ENCODE measurements at places on chromosomes 3 and 15.
A peak's percentile ranks its signal among the peaks of the same experiment; 100 is the strongest.

DNA sequence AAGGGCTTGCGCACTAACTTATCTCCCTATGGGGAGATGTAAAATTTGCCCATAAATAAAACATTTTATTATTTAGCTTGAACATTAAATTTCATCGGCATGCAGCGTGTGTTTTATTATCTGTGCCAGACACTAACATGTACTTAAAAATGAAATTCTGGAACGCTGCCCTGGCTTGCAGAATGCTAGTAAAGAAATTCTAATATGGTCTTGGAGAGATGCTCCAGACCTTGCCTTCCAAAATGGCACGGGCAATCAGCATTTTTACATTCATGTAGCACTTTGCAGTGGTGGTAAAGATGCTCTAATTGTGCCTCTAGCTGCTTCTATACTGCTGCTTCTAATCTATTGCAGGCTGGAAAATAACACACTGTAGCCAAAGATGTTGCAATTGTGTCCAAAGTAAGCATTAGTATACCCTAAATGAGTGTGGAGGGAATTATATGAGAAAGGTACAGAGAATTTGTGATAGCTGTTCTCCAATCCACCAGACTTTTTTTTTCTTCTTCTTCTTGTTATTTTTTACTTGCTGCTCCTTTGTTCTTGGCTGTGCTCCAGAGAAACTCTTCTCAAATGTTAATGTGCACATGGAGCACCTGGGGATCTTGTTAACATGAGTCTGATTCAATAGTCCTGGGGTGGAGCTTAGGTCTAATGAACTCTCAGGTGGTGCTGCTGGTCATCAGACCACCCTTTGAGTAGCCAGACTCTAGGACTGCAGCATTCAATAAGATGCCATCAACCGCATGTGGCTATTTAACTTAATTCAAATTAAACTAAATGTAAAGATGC is 47.3 kb downstream of the CRABP1 start:
- no peak for DNase-seq

- DNase-seq, result no peak
These were observed 39.1 kb downstream of the ABTB1 start for GRCh38 chr3:127711896-127712295.

DNA sequence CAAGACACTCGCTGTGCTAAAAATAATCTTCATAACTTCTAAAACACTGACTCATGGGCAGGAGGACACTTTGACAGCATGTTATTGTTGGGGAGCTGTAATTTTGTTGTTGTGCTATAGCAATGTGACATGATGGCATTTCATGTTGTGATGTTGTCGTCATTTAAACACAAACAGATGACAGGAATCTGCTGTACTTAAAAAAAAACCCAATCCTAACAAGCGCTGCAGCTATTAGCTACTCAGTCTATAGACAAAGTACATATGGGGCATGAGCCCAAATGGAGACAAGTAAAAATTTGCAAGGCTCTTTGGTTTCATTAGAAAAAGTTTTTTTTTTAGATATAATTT is 828 bp upstream of the ATOSA start:
- no peak for DNase-seq

DNA sequence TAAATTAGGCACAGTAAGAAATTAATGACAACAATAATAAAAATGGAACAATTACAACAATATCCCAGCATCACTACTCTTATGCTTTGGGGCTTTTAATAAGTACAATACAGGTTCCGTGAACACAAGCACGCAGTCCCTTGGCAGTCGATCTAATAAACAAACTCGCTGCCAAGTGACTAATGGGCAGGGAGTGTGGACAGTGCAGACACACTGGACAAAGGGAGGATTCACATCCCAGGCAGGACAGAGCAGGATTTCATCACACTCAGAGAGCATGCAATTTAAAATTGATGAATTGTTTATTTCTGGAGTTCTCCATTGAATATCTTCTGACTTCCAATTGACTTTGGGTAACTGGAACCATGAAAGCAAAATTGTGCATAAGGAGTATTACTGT is 524.1 kb upstream of the CFAP20DC start:
- DNase-seq, result peak; percentile 31

DNA sequence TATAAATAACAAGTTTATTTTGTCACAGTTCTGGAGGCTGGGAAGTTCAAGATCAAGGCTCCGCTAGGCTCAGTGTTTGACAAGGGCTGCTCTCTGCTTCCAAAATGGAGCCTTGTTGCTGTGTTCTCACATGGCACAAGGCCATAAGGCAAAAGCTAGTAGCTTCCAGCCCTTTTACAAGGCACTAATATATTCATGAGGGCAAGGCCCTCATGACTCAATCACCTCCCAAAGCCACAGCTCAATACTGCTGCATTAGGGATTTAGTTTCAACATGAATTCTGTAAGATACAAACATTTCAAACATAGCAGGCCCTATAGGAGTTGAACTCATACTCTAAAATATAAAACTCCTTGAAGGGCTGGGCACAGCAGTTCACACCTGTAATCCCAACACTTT is 30.2 kb downstream of the ZBTB11 start:
- no peak for DNase-seq

GRCh38 chr3:41900265-41900664 is 61.6 kb downstream of the ULK4 start:
- no peak for DNase-seq

DNA sequence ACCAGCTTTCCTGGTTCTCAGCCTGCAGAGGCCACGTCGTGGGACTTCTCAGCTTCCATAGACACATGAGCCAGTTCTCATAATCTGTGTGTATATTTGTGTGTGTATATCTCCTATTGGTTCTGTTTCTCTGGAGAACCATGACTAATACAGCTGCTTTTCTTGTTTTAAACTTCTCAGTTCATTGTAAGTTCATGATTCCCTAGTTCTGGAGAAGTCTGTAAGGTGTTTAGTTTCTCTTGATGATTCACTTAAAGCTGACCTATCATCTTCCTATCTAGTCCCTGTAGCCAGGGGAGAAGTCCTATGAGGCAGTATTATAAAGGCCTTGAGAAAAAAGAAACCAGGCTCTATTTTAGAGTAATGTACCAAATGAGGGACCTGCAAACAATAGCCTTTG is 147.7 kb downstream of the RYR3 start:
- no peak for DNase-seq

- DNase-seq, result no peak
These were observed 4.3 kb downstream of the TMOD3 start for GRCh38 chr15:51833772-51834171.

DNA sequence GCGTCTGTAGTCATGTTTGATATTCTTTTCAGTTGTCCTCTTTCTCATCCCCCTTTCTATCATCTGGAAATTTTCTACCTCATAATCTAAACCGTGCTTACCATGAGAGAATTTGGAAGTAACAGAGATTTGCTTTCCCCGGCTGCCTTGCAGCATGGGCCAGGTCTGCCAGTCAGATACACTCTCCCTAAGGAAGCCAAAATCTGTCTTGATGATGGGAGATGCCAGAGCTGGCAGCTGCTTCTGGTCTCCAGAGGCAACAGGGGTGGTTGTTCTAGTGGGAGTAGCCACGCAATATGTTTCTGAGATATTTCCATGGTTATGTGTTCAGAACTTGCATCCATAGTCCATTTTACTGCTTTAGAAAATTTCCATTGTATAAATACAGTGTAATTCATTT is 218.9 kb upstream of the RORA start:
- DNase-seq, result no peak

DNA sequence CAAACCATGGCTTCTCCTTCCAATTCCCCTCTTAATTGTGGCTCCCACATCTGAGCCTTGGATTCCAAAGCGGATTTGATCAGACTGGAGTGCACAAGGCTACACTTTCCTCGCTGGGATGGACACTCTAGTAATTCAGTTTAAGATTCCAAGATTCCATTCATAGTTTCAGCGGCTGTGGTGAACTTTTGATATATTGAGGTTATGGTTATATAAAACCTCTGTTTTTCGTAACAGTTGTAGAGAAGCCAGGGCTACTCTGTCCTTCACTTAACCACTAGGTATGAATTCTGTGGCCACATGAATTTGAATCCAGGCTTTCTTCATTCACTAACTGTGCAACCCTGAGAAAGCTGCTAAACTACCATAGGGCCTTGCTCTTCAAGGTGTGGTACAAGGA is 67.9 kb upstream of the KY start:
- DNase-seq, result no peak

DNA sequence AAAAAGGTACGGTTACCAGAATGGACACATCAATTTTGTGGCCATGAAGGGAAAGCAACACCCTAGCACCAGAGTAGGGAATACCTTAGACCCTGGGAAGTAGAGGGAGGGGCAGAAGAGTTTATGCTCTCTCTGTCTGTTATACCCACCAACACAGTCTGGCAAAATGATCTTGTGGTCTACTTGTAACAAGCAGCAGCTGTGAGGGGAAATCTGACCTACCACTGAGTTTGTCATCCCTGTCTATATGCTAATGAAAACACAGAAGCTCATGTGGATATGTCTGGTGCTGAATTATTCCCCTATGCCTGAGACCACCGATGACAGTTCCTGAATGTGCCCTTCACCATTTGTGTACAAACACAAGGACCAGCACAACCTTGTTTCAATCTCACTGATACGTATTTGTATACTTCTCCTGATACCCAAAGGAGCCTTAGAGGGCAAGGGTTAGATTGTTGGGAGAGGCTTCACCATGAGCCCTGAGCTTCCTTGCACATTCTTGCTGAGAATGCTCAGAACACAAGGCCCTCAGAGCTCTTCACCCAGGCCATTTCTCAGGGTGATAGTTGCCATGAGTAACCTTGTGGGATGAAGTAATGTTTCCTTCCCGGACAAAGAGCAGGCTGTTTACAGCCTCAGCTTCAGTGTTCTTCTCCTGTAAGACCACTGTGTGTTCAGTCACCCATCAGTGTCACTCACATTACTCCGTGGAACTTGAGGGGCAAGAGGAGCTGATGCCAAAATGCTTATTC is 24.7 kb upstream of the ZNF639 start:
- no peak for DNase-seq

DNA sequence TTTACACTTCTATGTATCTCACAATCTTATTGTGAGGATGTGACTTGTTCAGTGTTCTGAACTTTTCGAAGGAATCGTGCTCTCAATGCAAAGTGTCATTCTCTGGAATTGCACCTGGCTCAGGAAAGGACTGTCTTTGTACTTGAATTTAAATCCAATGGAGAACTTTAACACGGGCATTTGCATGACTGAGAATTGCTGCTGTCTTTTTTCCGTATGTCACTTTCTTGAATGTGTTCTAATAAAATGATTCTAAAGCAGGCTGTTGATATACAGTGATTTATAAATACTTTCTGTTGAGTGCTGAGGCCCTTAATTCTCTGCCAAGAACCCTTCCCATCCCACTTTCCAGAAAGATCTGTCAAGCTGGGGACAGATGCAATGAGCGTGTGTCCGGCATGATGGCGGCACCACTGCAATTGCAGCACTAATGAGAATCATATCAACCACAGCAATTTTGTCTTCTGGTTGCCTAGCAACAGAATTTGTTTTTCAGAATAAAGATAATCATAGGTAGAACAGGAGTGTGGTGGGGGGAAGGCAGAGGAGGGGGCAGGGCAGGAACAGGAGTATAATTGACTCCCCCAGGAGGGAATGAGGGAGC is 210.6 kb upstream of the UMPS start:
- DNase-seq, result no peak

DNA sequence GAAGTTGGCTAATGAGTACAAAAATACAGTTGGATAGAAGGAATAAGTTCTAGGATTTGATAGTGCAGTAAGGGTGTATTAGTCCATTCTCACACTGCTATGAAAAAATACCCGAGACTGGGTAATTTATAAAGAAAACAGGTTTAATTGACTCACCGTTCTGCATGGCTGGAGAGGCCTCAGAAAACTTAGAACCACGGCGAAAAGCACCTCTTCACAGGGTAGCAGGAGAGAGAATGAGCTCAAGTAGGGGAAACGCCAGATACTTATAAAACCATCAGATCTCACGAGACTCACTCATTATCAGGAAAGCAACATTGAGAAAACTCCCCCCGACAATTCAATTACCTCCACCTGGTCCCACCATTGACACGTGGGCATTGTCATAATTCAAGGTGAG is 483.3 kb downstream of the TUSC7 start:
- no peak for DNase-seq

DNA sequence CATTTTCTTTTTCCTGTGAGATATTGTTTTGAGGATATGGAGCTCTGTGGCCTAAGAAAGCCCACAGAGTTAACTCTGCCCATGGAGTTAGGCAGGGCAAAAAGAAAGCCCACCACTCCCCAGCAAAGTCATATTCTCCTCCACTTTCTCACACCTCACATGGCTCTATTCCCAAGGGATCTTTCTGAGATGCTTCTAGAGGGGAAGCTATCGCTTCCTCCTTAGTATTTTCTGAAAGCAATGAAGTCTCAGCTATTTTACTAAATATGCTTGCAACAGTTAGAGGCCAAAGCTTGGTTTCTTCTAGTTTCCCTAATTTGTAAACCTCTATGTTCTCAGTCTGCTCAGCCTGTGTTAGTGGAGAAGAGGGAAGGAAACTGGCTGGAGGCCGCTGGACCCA is 80.3 kb upstream of the EOMES start:
- no peak for DNase-seq

GRCh38 chr3:57896691-57897090 is 111.5 kb upstream of the FLNB start:
- DNase-seq, result no peak

DNA sequence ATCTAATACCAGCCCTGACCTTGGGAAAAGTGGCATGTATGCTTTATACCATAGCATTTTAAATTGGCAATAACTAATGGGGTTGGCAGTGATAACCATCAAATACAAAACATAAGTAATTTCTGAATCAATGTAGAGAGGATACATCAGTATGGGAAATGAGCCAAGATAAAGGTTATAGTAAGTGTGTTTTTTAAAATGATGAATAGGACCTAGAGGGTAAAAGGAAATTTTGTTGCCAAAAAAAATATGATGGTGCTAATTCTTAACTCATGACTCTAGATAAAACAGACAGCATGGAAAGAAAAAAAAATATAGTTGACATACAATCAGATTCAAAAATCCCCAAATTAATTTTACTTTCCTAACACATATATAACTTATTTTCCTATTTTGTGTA is 75.4 kb upstream of the ROBO1 start:
- no peak for DNase-seq

GRCh38 chr3:32373844-32374243 is 17.8 kb upstream of the CMTM7 start:
- no peak for DNase-seq

GRCh38 chr3:196503196-196504076 is at the start of gene RNF168:
Gene RNF168, minus strand, starts transcription at chr3:196503768. Its CDS starts 595 bp downstream, at chr3:196503173.
- peak; percentile 93 for DNase-seq

- DNase-seq, result peak; percentile 72
These were observed 640 bp downstream of the MB21D2 start for GRCh38 chr3:192917028-192917403.

DNA sequence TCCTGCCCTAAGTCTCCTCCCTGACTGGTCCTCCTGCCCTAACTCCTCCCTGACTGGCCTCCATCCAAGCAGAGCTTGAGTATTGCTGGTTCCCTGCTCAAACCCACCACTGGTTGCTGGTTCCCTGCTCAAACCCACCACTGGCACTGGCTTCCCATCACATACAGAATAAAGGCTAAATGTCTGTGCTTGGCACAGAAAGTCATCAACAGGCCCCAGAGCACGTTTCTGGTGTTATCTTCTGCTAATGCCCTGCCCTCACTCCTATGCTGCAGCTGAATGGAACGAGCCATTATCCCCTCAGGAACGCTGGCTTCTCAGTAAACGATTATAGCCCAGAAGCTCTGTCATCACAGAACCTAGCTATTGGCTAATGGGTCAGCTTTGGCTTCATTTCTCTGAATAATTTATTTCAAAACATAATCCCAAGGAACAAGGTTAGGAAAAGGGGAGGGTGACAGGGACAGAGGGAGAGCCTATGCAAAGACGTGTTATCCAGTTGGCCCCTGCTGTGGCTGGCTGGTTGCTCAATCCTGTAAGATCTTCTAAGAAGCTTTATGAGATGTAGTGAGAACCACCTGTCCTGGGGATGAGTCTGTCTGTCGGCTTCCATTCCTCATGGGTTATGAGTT is 6.3 kb upstream of the MUC20 start:
- DNase-seq, result no peak
